Thyroid gland (tissue), 4 donors: ENCODE measurements at places on chromosomes 2 and 18. TPM values are rescaled to one million over a fixed set of nuclear protein-coding genes. Genes with fewer than 3 reads are reported as not detected.

DNA sequence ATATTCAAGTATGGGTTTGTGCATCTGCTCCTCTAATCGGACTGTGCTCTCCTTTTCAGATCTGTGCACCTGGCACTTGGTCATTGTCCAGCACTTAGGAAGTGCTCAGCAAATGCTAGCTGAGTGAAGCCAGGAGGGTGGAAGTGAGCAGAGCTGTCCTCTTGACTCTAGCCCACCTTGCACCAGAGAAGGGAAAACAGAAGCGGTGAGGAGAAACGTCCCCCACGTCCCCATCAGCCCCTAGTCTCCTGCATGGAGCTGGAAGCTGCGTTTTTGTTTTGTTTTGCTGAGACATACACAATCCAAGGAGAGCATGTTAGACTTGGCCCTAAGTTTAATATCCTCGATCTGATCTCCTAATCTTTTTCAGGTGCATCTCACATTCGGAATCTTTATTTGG, 73.6 kb downstream of the EN1 start:
- H3K36me3 ChIP-seq: no peaks in the 10 kb centered on the region
- no peaks in the 10 kb centered on the region for H3K27me3 ChIP-seq
- no peaks in the 10 kb centered on the region for H3K4me1 ChIP-seq
- H3K4me3 ChIP-seq: no peak overlapping the region
- no peak for DNase-seq

TACR1 gene
- total RNA-seq: 0.71 TPM

ITGA6 gene
- 34.8 TPM for total RNA-seq

DNA sequence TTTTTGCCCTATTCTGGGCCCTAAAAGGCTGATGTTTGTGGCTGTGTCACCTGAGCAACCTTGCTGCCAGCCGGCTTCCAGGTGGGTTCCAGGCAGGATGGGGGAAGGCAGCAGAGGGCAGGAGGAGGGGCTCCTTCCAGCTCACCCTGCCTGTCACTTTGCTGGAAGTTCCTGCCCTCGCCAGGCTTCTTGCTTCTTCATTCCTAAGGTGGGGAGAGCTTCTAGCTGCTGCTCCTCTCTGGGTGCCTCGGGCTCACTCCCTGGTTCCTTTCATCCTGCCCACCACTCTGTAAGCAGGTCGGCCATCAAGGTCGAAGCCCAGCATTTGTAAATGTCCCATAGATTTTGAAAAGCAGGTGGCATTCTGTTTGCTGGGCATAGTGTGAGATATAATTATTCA, 249.4 kb upstream of the HS6ST1 start:
- H3K36me3 ChIP-seq: no peaks in the 10 kb centered on the region
- no peak overlapping the region for H3K27ac ChIP-seq
- no peak for DNase-seq
- H3K4me1 ChIP-seq: peaks cover 14% of the 10 kb centered on the region

GPAT2 gene
- total RNA-seq: 1.2 TPM

GRCh38 chr2:177165061-177165583, 47.5 kb upstream of the HNRNPA3 start:
- peak overlapping the region; percentile 21 for H3K4me3 ChIP-seq
- DNase-seq: no peak
- no peaks in the 10 kb centered on the region for H3K27me3 ChIP-seq

GRCh38 chr2:159518321-159519005, 97.9 kb downstream of the BAZ2B start:
- no peaks in the 10 kb centered on the region for H3K36me3 ChIP-seq
- peaks cover 28% of the 10 kb centered on the region for H3K4me1 ChIP-seq
- H3K27ac ChIP-seq: peak overlapping the region; percentile 62

DNA sequence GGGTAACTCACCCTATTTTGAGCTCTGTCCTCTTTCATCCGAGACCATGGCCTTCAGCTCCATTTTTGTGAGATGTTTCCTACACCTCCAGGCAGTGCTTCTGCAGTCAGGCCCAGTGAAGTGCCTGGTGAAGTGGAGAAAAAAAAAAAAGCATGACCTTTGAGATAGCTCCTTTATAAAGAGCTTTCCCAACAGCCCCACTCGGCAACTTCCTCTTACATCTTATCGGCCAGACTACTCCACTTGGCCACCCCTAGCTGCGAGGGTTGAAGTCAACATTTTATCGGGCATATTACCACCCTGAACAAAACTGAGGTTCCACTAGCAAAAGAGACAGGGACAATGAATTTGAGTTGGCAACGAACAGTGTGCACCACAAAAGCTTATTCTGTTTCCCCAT, 124.8 kb upstream of the RNF152 start:
- DNase-seq: no peak
- H3K4me3 ChIP-seq: no peak overlapping the region
- no peaks in the 10 kb centered on the region for H3K27me3 ChIP-seq

GRCh38 chr2:1978706-1979105, 234.4 kb upstream of the PXDN start:
- no peaks in the 10 kb centered on the region for H3K36me3 ChIP-seq
- H3K4me1 ChIP-seq: no peaks in the 10 kb centered on the region
- no peak for DNase-seq

- no peaks in the 10 kb centered on the region for H3K27me3 ChIP-seq
- H3K4me1 ChIP-seq: no peaks in the 10 kb centered on the region
- no peaks in the 10 kb centered on the region for H3K36me3 ChIP-seq
- DNase-seq: no peak
Measured at GRCh38 chr2:97348265-97348664, 235.3 kb downstream of the ANKRD36 start.

DNA sequence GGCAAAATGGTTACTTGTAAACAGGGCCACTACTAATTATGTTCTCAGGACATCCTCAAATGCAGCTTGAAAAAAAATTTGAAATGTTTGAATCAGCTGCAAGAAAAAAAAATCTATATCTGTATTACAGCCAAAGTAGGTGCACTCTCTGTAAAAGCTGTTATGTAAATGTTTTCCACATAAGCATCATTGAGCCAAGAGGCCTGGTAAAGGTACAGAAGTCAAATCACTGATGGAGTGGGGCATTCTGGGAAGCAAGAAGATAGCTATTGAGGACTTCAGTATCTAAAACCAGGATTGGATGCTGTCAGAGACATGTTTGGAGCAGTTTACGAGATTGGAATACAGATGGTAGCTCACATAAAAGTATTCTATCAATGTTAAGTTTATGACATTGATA, 80.3 kb downstream of the MAPRE2 start:
- no peaks in the 10 kb centered on the region for H3K36me3 ChIP-seq
- H3K4me3 ChIP-seq: no peak overlapping the region
- H3K27ac ChIP-seq: no peak overlapping the region
- H3K4me1 ChIP-seq: peaks cover 18% of the 10 kb centered on the region

GRCh38 chr2:9984217-9984739, 32.8 kb downstream of the GRHL1 start:
- H3K36me3 ChIP-seq: no peaks in the 10 kb centered on the region
- H3K27me3 ChIP-seq: no peaks in the 10 kb centered on the region

DNA sequence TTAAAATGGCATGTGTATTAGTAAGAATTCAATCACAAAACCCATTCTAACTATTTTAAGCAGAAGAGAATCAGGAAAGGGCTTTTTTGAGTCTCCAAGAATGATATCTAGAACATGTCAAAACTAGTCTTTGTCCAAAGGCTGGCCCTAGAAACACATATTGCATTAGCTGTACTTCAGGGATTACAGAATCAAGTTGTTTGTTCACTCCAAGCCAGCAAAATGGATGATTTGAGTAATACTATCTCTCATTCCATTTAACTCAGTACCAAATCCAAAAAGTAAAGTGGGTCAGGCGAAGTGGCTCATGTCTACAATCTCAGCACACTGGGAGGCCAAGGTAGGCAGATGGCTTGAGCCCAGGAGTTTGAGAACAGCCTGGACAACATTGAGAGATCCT, 41.3 kb downstream of the ATF2 start:
- no peak for DNase-seq
- H3K27me3 ChIP-seq: no peaks in the 10 kb centered on the region
- no peaks in the 10 kb centered on the region for H3K36me3 ChIP-seq
- no peak overlapping the region for H3K4me3 ChIP-seq
- H3K27ac ChIP-seq: no peak overlapping the region

MOCOS gene
- 1.0 TPM for total RNA-seq

DNA sequence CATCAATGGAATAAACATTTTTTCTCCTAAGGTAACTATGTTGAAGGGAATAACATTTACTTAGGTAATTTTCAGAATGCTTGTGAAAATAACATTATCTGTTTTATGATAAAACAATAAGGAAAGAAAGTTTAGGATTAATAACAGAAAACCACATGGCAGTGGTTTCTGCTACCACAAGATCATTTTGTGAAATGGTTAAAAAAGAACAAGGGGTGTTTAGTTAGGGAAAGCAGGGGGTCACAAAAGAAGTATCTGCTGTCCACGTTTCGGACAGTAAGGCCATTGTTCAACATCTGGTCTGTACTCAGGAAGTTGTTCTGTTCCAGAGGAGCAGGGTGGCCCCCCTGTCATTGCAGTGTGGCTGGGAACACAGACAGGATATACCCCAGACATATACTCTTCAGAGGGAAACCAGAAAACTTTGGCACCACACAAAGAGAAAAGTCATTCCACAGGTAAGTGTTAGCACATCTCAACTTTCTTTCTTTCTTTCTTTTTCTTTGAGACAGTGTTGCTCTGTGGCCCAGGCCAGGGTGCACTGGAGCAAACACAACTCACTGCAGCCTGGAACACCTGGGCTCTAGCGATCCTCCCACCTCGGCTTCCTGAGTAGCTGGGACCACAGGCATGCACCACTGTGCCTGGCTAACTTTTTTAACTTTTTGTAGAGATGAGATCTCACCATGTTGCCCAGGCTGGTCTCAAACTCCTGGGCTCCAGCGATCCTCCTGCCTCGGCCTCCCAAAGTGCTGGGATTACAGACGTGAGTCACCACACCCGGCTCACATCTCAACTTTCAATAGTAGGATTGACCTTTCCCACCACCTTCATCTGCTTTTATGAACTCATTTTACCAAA, 14.8 kb upstream of the ARL5A start:
- H3K4me1 ChIP-seq: no peaks in the 10 kb centered on the region
- no peaks in the 10 kb centered on the region for H3K27me3 ChIP-seq
- no peak for DNase-seq
- H3K27ac ChIP-seq: no peak overlapping the region

DNA sequence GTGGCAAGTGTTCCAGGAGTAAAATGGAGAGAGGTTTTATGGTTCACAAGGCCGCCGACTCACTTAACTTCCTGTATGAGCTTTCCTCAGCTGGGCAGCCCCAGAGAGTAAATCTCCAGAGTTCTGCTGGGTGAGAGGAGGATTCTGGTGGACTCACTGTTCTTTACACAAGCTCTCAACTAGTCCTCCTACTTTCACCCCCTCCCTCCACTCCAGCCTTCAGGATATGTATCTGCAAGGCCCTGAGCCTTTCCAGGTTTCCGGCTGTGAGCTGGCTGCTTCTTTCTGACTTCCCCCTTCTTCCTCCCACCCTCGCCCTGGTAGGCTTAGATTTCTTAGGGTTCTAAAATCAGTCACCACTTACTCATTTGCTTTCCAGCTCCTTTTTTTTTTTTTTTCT, 34.0 kb downstream of the EML6 start:
- no peak overlapping the region for H3K27ac ChIP-seq
- no peaks in the 10 kb centered on the region for H3K27me3 ChIP-seq
- H3K36me3 ChIP-seq: no peaks in the 10 kb centered on the region
- no peak overlapping the region for H3K4me3 ChIP-seq
- H3K4me1 ChIP-seq: peaks cover 5% of the 10 kb centered on the region

C2orf69 gene
- total RNA-seq: 12.3 TPM

- no peaks in the 10 kb centered on the region for H3K36me3 ChIP-seq
- H3K4me1 ChIP-seq: no peaks in the 10 kb centered on the region
- no peak overlapping the region for H3K27ac ChIP-seq
- no peak overlapping the region for H3K4me3 ChIP-seq
- H3K27me3 ChIP-seq: no peaks in the 10 kb centered on the region
- DNase-seq: no peak
Measured at GRCh38 chr2:230512955-230513748, 97.2 kb downstream of the SP100 start.

- H3K4me1 ChIP-seq: no peaks in the 10 kb centered on the region
- DNase-seq: no peak
- no peak overlapping the region for H3K4me3 ChIP-seq
Measured at GRCh38 chr2:188850786-188851185, 123.4 kb upstream of the COL3A1 start.

DNA sequence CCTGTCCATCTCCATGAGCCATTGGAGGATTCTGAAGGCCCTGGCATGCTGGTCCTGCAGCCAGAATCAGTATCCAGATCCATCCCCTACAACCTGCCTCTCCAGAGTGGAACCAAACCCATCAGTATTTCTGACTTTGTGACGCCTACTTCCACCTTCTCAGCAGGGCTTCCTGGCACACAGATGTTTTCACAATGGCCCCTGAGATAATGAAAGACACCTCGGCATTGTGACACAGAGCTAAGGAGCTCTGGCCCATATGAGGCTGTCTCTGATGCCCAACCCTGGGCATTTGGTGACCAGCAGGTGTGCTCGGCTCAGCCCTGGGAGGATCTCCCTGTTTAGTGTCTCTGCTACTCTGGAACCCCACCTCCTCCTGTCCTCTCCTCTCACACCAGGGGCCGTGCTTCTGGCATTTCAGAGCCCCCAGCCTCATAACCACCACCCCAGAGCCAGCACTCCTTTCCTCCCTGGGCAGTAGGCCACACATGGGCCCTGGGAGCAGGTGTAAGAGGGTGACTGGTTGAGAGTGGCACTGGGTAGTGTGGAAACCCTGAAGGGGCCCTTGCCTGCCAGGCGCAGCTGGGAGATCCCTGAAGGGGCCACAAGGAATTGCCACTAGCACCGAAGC, 38.2 kb downstream of the FOSL2 start:
- H3K4me3 ChIP-seq: no peak overlapping the region
- H3K4me1 ChIP-seq: no peaks in the 10 kb centered on the region
- DNase-seq: no peak
- H3K27me3 ChIP-seq: no peaks in the 10 kb centered on the region

- no peak for DNase-seq
- H3K36me3 ChIP-seq: no peaks in the 10 kb centered on the region
- no peaks in the 10 kb centered on the region for H3K27me3 ChIP-seq
- H3K4me1 ChIP-seq: no peaks in the 10 kb centered on the region
- H3K4me3 ChIP-seq: no peak overlapping the region
- no peak overlapping the region for H3K27ac ChIP-seq
Measured at GRCh38 chr18:43642727-43643330, 365.5 kb upstream of the SYT4 start.

GRCh38 chr2:106944215-106944614, 58.2 kb upstream of the ST6GAL2 start:
- no peaks in the 10 kb centered on the region for H3K27me3 ChIP-seq
- DNase-seq: no peak
- H3K36me3 ChIP-seq: no peaks in the 10 kb centered on the region
- no peak overlapping the region for H3K4me3 ChIP-seq
- no peaks in the 10 kb centered on the region for H3K4me1 ChIP-seq

DNA sequence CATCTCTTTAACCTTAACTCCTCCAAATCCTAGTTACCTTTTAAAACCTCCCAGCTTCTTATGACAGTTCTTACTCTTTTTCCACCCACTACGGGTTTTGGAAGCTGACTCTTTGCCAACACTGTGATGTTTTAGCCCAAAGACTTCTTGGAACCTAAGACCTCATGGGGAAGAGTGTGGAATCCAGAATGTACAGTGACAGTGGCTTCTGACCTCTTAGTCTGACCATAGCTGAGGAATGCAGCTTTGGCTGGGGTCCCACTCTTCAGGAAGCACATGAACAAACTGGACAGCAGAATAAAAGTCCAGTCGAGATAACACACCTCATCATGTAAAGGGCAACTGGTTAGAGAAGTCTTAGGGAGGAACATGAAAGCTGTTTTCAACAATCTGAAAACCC, 161.1 kb upstream of the PKDCC start:
- H3K4me3 ChIP-seq: no peak overlapping the region
- no peaks in the 10 kb centered on the region for H3K27me3 ChIP-seq
